Esophagus squamous epithelium (tissue), 5 donors: ENCODE measurements at places on chromosomes 5 and 9.

DNA sequence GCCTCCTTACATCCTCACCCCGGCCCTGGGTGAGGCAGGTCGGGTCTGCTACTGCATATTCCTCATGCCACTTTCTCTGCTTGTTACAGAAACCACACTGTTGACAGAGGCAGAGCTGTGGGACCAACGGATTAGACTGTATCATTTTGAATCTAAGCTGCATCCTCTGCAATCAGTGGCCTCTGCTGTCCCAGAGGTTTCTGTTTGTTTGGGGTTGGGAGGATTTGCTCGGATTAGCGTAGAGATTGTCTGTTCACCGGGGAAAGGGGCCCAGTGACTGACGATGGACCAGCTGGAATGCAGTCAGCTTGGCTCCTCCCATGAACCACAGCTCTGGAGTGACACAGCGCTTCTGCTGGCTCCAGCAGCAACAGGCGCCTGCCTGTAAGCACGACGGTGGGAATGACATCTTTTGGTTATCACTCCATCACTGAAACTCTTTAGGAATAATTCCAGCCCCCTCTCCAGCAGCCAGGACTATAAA, 37.3 kb upstream of the ADRA1B start:
- H3K27ac ChIP-seq, result no peak overlapping the region
- no peak for DNase-seq
- peaks cover 20% of the 10 kb centered on the region for H3K4me1 ChIP-seq

- H3K4me3 ChIP-seq, result no peak overlapping the region
- peaks cover 13% of the 10 kb centered on the region for H3K36me3 ChIP-seq
- no peak overlapping the region for H3K27ac ChIP-seq
- H3K27me3 ChIP-seq, result no peaks in the 10 kb centered on the region
- DNase-seq, result no peak
These were observed 269.7 kb downstream of the MLLT3 start for GRCh38 chr9:20352591-20352990.

DNA sequence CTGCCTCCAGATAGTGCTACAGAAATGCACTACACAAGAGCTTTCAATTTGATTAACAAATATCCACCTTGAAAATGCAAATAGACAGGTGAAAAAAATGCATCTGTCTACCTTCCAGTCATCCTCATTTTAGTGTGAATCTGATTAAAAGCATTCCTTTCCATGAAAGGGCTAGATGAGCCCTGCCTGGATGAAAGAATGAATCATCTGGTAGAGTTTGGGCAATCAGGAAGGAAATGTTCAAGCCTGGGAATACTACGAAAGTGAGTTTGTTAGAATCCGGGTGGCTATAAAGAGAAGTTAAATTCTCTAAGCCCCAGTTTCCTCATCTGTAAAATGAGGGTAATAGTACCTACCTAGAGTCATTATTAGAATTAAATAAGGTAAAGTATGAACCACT, 142.6 kb downstream of the FAM114A2 start:
- H3K4me3 ChIP-seq, result no peak overlapping the region
- no peaks in the 10 kb centered on the region for H3K4me1 ChIP-seq
- no peaks in the 10 kb centered on the region for H3K36me3 ChIP-seq

- DNase-seq, result no peak
- H3K27me3 ChIP-seq, result no peaks in the 10 kb centered on the region
- H3K36me3 ChIP-seq, result no peaks in the 10 kb centered on the region
- peaks cover 4% of the 10 kb centered on the region for H3K4me1 ChIP-seq
- H3K4me3 ChIP-seq, result peak overlapping the region; percentile 37
These were observed 104.5 kb upstream of the CHD1 start for GRCh38 chr5:99033014-99033900.

GRCh38 chr9:89095761-89096528, 82.7 kb downstream of the SHC3 start:
- no peak overlapping the region for H3K27ac ChIP-seq
- no peaks in the 10 kb centered on the region for H3K4me1 ChIP-seq
- H3K36me3 ChIP-seq, result no peaks in the 10 kb centered on the region
- H3K27me3 ChIP-seq, result no peaks in the 10 kb centered on the region
- no peak overlapping the region for H3K4me3 ChIP-seq
